ENCODE measurements at places on chromosomes 11 and 22.
A peak's percentile ranks its signal among the peaks of the same experiment; 100 is the strongest.

DNA sequence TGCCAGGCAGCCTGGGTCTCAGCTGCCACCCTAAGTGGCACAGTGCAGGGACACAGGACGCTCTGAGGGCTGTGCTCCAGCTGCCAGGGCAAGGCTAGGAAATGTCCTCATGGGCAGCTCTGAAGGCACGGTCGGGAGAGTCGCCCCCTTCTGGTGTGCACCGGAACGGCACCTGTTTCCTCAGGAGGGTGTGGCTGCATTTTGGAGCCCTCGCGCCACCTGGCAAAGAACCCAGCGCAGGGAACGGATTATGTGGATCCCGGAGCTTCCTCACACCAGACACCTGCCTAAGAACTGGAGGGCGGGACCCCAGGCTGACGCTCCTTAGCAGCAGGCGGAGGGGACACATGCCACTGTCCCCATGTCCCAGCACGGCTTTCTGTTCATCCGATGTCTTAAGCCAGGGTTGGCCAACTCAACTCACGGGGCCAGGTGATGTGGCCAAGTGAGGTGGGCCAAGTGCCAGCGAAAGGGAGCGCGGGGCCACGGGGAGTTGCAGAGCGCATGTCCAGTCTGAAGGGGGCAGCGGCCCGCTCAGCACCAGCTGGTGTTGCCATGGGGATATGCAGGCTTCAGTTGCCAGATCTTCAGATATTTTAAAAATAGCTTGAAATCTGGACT, 5.1 kb upstream of the SLC22A8 start:
- peak; percentile 53 for DNase-seq
- peaks cover 9% of the 10 kb centered on the region for H3K27me3 ChIP-seq
- no peak overlapping the region for H3K4me3 ChIP-seq
- peaks cover 12% of the 10 kb centered on the region for H3K4me1 ChIP-seq
- H3K36me3 ChIP-seq = peaks cover 3% of the 10 kb centered on the region

- peaks cover 3% of the 10 kb centered on the region for H3K27me3 ChIP-seq
- H3K4me1 ChIP-seq = no peaks in the 10 kb centered on the region
- DNase-seq = no peak
- no peaks in the 10 kb centered on the region for H3K36me3 ChIP-seq
- H3K27ac ChIP-seq = no peak overlapping the region
These were observed 212.4 kb upstream of the C11orf87 start for GRCh38 chr11:109209572-109209971.

DNA sequence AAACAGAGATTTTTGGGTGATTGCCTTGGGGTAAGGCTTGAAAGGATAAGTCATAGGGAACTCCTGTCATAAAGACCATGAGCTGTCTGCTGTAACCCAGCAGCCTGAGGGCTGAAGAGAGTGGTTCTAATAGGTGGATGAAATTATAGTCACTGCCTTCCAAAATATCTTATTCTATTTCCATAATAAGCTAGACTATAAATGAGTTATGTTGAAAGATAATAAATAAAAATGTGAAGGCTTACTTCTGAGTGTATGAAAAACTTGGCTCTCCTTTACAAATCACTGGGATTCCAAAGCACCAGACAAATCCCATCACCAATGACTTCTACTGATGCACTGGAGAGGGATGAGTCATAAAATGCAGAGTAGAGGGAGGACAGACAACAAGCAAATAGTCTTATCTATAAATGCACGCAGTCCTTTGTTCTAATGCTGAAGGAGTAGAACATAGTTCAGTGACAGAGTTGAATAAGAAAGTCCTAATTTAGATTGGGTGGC, 775.0 kb upstream of the LRRC4C start:
- no peaks in the 10 kb centered on the region for H3K4me1 ChIP-seq
- DNase-seq = no peak
- H3K36me3 ChIP-seq = no peaks in the 10 kb centered on the region
- no peak overlapping the region for H3K27ac ChIP-seq
- H3K27me3 ChIP-seq = peaks cover 3% of the 10 kb centered on the region

- DNase-seq = peak; percentile 43
- H3K27ac ChIP-seq = peak overlapping the region; percentile 86
- H3K4me1 ChIP-seq = peaks cover 16% of the 10 kb centered on the region
- H3K36me3 ChIP-seq = peaks cover 11% of the 10 kb centered on the region
- peaks cover 4% of the 10 kb centered on the region for H3K27me3 ChIP-seq
These were observed 5.6 kb downstream of the SLC36A4 start for GRCh38 chr11:93192163-93192562.

GRCh38 chr22:25900390-25900789, 158.4 kb downstream of the MYO18B start:
- no peak overlapping the region for H3K4me3 ChIP-seq
- no peaks in the 10 kb centered on the region for H3K36me3 ChIP-seq
- no peaks in the 10 kb centered on the region for H3K4me1 ChIP-seq
- H3K27ac ChIP-seq = no peak overlapping the region
- H3K27me3 ChIP-seq = peaks cover under 1% of the 10 kb centered on the region

GRCh38 chr22:30425616-30426387, at the start of gene MTFP1:
MTFP1 (plus strand) TSS chr22:30425768; CDS start chr22:30425880, 112 bp downstream.
- peak within 1 kb of the TSS; percentile 64 for H3K27ac ChIP-seq
- peak within 1 kb of the TSS; percentile 94 for H3K4me3 ChIP-seq
- peak; percentile 73 for DNase-seq
- H3K4me1 ChIP-seq = peaks cover 37% of the 10 kb centered on the region

DNA sequence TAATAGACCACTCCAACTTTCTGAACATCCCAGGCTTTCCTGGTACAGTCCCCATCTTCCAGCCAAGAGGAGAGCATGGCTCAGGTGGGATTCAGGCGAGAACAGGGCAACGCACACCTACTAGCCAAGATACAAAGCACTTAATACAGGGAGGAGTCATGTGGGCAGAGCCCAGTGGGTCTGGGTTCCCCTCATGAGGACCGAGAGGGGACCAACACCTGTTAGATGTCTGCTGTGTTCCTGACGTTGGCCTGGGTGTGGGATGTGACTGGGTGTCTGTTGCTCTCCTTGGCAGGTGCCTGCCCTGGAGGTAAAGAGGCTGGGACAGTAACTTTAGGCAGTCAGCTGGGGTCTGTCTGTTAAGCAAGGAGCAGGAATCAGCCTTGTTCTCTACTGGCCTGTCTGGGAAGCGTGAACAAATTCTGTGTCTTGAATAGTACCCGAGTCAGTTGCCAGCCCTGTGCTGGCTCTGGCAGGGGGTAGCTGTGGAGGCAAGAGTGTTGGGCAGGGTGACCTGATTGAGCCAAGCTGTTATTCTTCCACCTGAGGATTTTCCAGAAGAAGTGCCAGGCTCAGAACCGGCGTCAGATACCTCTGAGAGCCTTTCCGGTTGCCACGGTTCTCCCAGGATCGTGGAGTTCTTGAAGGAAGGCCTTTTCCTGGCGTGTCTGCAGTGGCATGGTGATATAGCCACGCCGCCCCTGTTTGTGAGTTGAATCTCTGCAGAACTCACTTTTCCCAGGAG, 56.3 kb downstream of the BCR start:
- peaks cover 36% of the 10 kb centered on the region for H3K4me1 ChIP-seq
- peaks cover 9% of the 10 kb centered on the region for H3K27me3 ChIP-seq
- no peak overlapping the region for H3K27ac ChIP-seq
- no peak overlapping the region for H3K4me3 ChIP-seq

GRCh38 chr11:8060801-8061554, 20.0 kb upstream of the TUB start:
- H3K27ac ChIP-seq = no peak overlapping the region
- no peaks in the 10 kb centered on the region for H3K36me3 ChIP-seq
- DNase-seq = no peak
- no peak overlapping the region for H3K4me3 ChIP-seq
- peaks cover 9% of the 10 kb centered on the region for H3K27me3 ChIP-seq

DNA sequence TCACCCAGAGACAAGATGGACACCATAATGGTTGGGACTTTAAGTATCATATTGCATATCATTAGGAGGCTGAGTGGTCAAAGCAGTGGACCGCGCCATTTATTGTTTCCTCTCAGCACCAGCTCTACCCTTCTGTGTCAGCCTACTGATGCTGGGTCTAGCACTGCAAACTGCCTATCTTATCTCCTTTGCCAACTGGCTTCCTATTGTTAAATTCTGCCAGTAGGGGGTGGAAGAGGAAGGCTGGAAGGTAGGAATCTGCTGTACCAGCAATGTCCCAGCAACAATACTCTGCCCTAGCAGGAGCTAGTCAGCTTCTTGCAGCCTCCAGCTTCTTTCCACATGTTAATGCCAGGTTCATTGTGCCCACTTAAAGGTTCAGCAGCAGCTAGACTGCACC, 367.1 kb upstream of the PDGFD start:
- no peaks in the 10 kb centered on the region for H3K4me1 ChIP-seq
- H3K4me3 ChIP-seq = no peak overlapping the region
- H3K27ac ChIP-seq = no peak overlapping the region
- peaks cover 1% of the 10 kb centered on the region for H3K27me3 ChIP-seq
- no peak for DNase-seq
- H3K36me3 ChIP-seq = no peaks in the 10 kb centered on the region

DNA sequence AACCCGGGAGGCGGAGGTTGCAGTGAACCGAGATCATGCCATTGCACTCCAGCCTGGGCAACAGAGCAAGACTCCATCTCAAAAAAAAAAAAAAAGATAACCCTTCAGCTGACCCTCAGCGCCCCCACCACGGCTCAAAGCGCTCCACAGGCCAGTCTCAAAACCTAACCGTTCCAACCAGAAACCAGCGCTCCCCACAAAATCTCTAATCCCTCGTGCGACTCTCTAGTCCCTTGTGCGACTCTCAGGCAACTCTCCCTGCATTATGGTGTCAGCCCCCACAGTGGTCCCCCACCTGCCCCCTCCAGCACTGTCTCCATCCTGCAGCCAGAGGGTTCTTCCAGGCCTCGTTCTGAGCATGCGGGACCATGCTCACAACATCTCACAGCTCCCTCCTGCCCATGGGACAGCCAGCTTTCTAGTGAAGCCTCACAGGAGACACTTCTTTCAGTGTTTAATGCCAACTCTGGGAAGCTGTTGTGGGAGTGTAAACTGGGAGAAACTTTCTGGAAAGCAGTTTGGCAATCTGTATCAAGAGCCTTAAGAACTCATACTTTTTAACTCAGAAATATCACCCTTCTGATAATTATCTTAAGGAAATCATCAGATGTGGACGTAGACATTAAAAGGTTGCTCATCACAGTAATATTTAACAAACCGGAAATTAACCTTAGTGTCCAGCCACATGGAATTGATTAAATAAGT, 4.2 kb upstream of the RASGRP2 start:
- peaks cover 6% of the 10 kb centered on the region for H3K4me1 ChIP-seq
- DNase-seq = no peak
- H3K36me3 ChIP-seq = no peaks in the 10 kb centered on the region
- peak overlapping the region; percentile 31 for H3K4me3 ChIP-seq
- H3K27me3 ChIP-seq = peaks cover 15% of the 10 kb centered on the region

- no peak overlapping the region for H3K27ac ChIP-seq
- H3K4me3 ChIP-seq = no peak overlapping the region
- no peaks in the 10 kb centered on the region for H3K36me3 ChIP-seq
- no peaks in the 10 kb centered on the region for H3K4me1 ChIP-seq
These were observed 324.2 kb downstream of the MIAT start for GRCh38 chr22:26981541-26981940.

GRCh38 chr22:38031491-38031890, 25.7 kb upstream of the PICK1 start:
- H3K4me1 ChIP-seq = peaks cover 8% of the 10 kb centered on the region
- no peak overlapping the region for H3K4me3 ChIP-seq
- no peak overlapping the region for H3K27ac ChIP-seq
- peaks cover 14% of the 10 kb centered on the region for H3K27me3 ChIP-seq

DNA sequence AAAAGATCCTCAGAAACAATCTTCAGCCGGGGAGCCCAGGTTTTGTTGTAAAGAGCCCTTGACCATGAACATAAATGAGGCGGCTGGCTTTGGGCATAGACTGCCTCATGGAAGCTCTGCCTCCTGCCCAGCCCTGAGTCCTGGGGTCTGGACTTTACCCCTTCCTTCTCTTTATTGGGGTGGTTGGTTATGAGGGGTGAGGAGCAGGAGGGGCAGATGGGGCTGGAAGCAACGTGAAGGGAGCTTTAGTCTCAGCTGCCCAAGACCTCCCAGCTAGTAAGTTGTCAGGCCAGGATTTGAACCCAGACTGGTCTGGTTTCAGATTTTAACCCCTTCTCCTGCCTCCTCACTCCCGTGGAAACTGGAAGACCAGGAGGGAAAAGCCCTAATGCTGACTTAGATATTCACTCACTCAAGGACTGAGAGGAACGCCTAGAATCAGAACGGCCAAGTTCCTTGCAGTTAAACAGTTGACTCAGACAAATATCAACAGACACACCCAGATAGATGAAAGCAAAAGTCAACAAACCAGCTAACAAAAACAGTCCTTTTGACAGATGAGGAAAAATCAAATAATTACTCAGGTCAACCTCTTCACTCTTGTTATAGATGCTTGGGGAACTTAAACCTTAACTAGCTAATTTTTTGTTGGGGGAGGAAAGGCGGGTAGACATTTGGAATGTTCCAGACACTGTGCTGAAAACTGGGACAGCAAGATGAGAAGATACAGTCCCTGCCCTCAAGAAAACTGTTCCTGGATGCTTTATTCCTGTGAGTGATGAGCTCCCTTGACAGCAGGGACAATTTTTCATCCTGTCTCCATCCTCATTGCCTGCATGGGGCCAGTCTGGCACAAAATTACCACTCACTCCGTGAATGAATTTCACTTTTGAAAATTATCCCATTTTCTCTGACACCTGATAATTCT, 20.8 kb upstream of the ARRB1 start:
- no peak for DNase-seq
- peaks cover 5% of the 10 kb centered on the region for H3K27me3 ChIP-seq
- H3K4me1 ChIP-seq = peaks cover 16% of the 10 kb centered on the region
- peaks cover 4% of the 10 kb centered on the region for H3K36me3 ChIP-seq

DNA sequence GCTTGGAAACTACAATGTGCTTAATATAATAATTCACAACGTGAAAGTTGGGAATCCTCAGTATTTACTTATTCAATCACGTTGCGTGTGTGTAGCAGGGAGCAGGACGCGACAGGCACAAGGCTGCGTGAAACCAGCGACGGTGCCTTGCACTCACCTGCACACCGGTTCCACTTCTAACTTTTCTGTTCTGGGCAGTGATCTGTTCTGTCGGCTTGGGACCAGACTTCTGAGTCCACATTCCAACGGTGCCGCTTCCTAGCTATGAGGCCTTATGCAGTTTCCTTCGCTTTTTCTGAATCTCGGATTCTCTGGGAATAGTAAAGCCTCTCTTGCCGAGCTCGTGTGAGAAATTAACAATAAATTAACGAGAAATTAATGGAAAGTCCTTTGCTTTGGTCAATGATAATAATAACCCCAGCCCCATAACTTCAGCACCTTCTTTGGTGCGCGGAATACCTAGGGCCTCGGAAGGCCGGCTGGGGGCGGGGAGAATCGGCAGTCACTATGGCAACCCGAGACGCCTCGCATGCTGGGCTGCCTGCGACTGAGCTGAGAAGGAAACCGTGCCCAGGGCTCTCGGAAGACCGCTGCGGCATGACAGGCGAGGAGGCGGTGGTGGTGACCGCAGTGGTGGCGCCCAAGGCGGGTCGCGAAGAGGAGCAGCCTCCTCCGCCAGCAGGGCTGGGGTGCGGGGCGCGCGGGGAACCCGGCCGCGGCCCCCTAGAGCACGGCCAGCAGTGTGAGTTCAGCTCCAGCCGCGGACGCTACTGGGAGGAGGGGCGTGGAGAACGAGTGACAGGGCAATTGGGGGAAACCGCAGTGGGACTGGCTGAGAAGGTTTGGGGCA, at the start of gene C11orf97:
Gene C11orf97 (plus strand): TSS at position 530 of the 850 bp plus-strand sequence. CDS start 68 bp downstream, at position 598.
- H3K27ac ChIP-seq = no peak within 1 kb of the TSS
- peak; percentile 73 for DNase-seq
- no peaks in the 10 kb centered on the region for H3K36me3 ChIP-seq
- H3K4me1 ChIP-seq = peaks cover 2% of the 10 kb centered on the region
- peak within 1 kb of the TSS; percentile 87 for H3K4me3 ChIP-seq

GRCh38 chr22:38829485-38829884, 14.3 kb downstream of the NPTXR start:
- no peak for DNase-seq
- H3K4me3 ChIP-seq = no peak overlapping the region
- no peak overlapping the region for H3K27ac ChIP-seq
- no peaks in the 10 kb centered on the region for H3K36me3 ChIP-seq
- H3K27me3 ChIP-seq = peaks cover 8% of the 10 kb centered on the region

All from endothelial cell (in vitro differentiated cells).